ENCODE measurements at places on chromosomes 3 and 15. TPM values are rescaled to one million over a fixed set of nuclear protein-coding genes. Genes with fewer than 3 reads are reported as not detected.
A peak's percentile ranks its signal among the peaks of the same experiment; 100 is the strongest.

DUOXA2 gene
- total RNA-seq, result not detected

RGMA gene
- total RNA-seq, result 1.1 TPM

SMCO1 gene
- total RNA-seq, result not detected

GUCA1C gene
- not detected for total RNA-seq

LPP gene
- 176 TPM for total RNA-seq

DNA sequence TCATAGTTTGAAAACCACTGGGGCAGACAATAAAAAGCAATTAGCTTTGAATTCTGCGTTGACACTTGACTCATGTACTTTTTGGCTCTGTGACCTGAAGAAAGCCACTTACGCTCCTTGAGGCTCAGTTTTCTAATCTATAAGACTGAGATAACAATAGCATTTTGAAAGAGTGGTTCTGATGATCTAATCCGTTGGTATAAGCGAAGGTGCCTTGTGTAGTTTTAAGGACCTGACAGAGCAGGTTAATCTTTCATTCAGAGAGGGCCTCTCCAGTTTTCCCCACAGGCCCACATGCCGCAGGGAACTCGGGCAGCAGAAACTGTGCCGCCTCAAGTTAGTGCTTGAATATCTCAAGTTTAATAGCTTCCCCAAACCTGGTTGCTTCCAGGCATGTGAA lies 306.0 kb upstream of the GBE1 start:
- no peak for DNase-seq
- H3K4me3 ChIP-seq, result no peak overlapping the region
- H3K27me3 ChIP-seq, result no peaks in the 10 kb centered on the region
- H3K4me1 ChIP-seq, result no peaks in the 10 kb centered on the region

- no peaks in the 10 kb centered on the region for H3K4me1 ChIP-seq
- no peak overlapping the region for H3K4me3 ChIP-seq
- no peak overlapping the region for H3K27ac ChIP-seq
- no peak for DNase-seq
- no peaks in the 10 kb centered on the region for H3K27me3 ChIP-seq
- no peaks in the 10 kb centered on the region for H3K36me3 ChIP-seq
Measured at GRCh38 chr3:122961146-122961545, 66.4 kb downstream of the SEMA5B start.

- H3K4me3 ChIP-seq, result no peak overlapping the region
- H3K36me3 ChIP-seq, result no peaks in the 10 kb centered on the region
- no peaks in the 10 kb centered on the region for H3K4me1 ChIP-seq
- DNase-seq, result no peak
- H3K27me3 ChIP-seq, result no peaks in the 10 kb centered on the region
- H3K27ac ChIP-seq, result no peak overlapping the region
Measured at GRCh38 chr3:61617041-61617440, 55.7 kb downstream of the PTPRG start.

DNA sequence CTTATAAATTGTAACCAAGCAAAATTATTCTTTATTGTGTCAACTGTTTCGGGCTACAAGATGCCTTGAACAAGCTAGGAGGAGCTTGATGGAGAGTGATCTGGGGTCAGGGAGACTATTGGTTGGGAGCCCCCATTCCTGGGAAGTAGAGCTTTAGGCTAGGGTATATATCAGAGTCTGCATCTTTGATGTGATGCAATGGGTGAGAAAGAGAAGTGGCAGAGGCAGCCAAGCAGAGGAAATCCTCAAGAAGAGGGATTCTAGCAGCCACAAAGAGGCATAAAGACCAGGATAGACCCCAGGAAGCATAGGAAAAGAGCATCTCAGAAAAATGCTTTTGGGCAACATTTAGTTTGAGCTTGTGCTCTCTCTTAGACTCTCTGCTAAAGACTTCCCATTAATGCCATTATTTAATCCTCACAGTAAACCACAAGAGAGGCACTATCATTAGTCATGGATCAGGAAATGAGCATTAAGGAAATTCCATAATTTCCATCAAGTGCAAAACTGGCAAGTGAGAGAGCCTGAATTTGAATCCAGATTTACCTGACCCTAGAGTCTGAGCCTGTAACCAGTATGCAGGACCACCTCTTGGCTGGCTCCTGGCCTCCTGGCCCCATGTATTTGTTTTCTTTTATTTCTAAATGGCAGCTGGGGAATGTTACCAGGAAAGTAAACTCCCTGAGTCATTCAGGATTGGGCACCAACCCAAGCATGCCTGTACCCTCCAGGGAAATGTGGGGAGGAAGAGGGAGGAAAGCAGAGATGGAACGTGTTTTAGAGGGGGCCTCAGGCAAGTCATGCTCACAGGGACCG lies 118.7 kb downstream of the RPL22L1 start:
- H3K27me3 ChIP-seq, result no peaks in the 10 kb centered on the region
- H3K36me3 ChIP-seq, result no peaks in the 10 kb centered on the region
- no peak for DNase-seq
- H3K4me1 ChIP-seq, result no peaks in the 10 kb centered on the region
- H3K4me3 ChIP-seq, result no peak overlapping the region
- H3K27ac ChIP-seq, result no peak overlapping the region

DNA sequence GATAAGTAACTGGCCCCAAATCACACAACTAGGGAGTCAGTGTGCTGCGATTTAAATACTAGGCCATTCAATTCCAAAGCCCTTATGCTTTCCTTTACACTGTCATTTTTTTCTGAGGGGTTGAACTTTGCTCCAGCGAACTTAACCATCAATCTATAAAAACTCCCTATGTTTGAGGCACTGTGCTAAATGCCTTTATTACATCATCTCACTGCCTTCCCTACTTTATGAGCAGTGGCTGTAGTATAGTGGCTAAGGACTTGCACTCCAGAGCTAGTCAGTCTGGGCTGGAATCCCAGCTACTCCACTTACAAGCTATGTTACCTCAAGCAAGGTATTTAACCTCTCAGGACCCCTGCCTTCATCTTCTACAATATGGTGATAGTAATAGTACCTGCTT lies 26.9 kb upstream of the WDR72 start:
- no peaks in the 10 kb centered on the region for H3K27me3 ChIP-seq
- DNase-seq, result no peak
- no peaks in the 10 kb centered on the region for H3K36me3 ChIP-seq
- H3K27ac ChIP-seq, result no peak overlapping the region

DNA sequence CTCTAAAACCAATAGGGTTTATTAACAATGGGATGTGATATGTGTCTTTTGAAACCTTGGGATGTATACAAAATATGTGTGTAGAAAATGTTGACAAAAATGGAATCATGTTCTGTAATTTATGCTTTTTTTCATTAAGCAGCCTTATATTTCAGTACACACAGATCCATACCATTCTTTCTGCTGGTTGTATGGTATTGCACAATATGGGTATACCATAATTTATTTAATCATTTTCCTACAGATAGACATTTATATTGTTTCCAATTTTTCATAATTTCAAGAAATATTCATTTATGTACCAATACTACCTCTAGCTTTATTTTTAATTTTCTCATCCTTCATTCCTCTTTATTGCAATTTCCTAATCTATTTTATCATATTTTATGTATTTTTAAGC lies 83.5 kb downstream of the NEK10 start:
- H3K27ac ChIP-seq, result no peak overlapping the region
- no peaks in the 10 kb centered on the region for H3K36me3 ChIP-seq
- DNase-seq, result no peak
- H3K4me3 ChIP-seq, result no peak overlapping the region

DNA sequence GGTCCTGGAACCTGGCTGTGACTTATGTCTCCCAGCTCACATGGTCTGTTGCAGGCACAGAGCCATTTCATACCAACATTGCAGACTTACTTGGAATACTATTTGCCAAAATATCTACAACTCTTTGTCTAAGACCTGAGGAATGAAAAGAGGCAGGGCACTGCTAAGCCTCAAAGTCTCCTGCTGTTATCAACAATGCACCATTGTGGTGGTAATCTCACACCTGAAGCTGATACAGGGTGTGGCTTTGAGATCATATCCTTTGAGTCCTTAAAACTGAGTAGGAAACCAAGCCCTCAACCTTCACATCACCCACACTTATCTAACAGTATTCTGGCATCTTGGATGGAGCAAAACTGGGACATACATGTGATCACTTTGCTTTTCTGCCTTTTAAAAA lies 782.0 kb downstream of the EPHA3 start:
- H3K4me3 ChIP-seq, result no peak overlapping the region
- H3K27me3 ChIP-seq, result no peaks in the 10 kb centered on the region
- H3K27ac ChIP-seq, result no peak overlapping the region
- DNase-seq, result no peak
- no peaks in the 10 kb centered on the region for H3K4me1 ChIP-seq

- no peaks in the 10 kb centered on the region for H3K36me3 ChIP-seq
- H3K4me3 ChIP-seq, result no peak overlapping the region
- no peaks in the 10 kb centered on the region for H3K4me1 ChIP-seq
- no peak for DNase-seq
- H3K27me3 ChIP-seq, result no peaks in the 10 kb centered on the region
Measured at GRCh38 chr15:63870487-63871209, 36.9 kb upstream of the HERC1 start.

- H3K27ac ChIP-seq, result no peak overlapping the region
- H3K4me3 ChIP-seq, result no peak overlapping the region
- no peaks in the 10 kb centered on the region for H3K4me1 ChIP-seq
- no peak for DNase-seq
- no peaks in the 10 kb centered on the region for H3K27me3 ChIP-seq
- H3K36me3 ChIP-seq, result no peaks in the 10 kb centered on the region
Measured at GRCh38 chr15:39145854-39146625, 434.8 kb upstream of the THBS1 start.

DNA sequence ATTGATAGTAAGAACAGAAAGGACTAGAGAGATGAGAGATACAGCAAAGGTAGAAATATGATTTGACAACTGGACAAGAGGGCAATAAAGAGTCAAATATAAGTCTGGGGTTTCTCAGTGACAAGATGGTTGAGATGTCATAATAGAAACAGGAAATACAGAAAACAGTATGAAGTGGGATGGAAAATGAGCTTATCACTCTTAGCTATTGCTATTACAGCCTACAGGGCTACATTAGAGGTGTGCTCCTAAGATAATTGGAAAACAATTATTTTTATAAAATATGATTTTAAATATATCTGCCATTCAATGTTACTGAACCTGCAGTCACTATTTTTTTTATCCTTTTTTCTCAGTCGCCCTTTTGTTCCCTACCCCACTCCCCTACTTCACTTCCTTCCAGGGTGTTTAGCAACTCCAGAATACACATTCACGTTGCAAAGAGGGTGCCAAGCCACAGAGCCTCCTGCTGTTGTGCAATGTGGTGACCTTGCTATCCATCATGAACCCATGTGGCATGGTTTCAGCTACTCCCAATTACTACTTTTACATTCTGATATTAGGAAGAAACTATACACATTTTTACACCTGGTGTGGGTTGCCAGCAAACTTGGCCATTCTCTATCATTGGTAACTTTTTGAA lies 6.0 kb downstream of the NRG4 start:
- no peaks in the 10 kb centered on the region for H3K27me3 ChIP-seq

DNA sequence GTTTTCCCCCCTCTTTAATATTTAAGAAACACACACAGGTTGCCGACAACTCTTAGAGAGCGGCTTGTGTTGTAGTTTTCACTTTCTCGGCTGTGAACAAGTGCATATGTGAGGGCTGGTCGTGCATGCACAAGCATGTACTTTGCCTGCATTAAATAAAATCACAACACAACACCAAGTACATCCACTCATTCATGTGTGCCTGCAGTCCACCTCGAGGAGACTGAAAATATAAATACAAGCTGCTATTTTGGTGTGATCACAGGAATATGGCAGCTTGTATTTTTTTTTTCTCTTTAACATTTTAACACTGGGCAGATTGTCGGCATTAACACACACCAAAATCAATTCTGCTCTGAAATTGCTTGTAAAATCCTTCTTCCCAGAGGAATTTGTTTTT lies 346.4 kb downstream of the TBC1D5 start:
- peak overlapping the region; percentile 34 for H3K27ac ChIP-seq
- peaks cover 35% of the 10 kb centered on the region for H3K36me3 ChIP-seq
- H3K4me3 ChIP-seq, result no peak overlapping the region
- peaks cover 7% of the 10 kb centered on the region for H3K4me1 ChIP-seq

- no peak overlapping the region for H3K4me3 ChIP-seq
- H3K4me1 ChIP-seq, result no peaks in the 10 kb centered on the region
- DNase-seq, result no peak
- no peaks in the 10 kb centered on the region for H3K36me3 ChIP-seq
- no peak overlapping the region for H3K27ac ChIP-seq
Measured at GRCh38 chr3:189883113-189883753, 237.5 kb downstream of the P3H2 start.

DNA sequence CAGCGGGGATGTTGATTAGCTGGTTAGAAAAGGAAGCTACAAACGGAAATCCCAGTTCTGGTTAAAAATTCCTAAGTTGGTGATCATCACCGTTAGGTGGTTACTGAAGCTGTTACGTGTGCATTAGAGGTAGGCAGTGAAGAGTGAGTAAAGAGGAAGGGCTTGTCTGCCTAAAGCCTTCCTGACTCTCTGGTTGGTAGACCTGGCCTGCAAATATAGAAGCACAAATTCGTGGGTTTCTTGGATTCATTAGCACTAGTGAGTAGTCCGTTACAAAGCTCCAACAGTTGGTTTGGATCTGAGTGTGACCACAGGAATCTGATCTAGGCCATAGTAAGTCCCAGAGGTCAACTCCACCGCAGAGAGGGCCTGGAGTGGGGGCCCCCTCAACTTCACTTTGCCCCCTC lies 174.0 kb upstream of the TP63 start:
- H3K36me3 ChIP-seq, result no peaks in the 10 kb centered on the region
- no peak overlapping the region for H3K4me3 ChIP-seq
- DNase-seq, result no peak
- H3K27ac ChIP-seq, result no peak overlapping the region
- no peaks in the 10 kb centered on the region for H3K27me3 ChIP-seq

GRCh38 chr15:36882487-36883131 lies 217.7 kb downstream of the MEIS2 start:
- DNase-seq, result no peak
- H3K27me3 ChIP-seq, result peaks cover 100% of the 10 kb centered on the region
- H3K4me1 ChIP-seq, result peaks cover 35% of the 10 kb centered on the region
- no peaks in the 10 kb centered on the region for H3K36me3 ChIP-seq
- H3K4me3 ChIP-seq, result no peak overlapping the region
- H3K27ac ChIP-seq, result no peak overlapping the region

GRCh38 chr3:48268936-48269561 lies 28.1 kb downstream of the ZNF589 start:
- H3K27me3 ChIP-seq, result no peaks in the 10 kb centered on the region
- H3K36me3 ChIP-seq, result peaks cover 77% of the 10 kb centered on the region
- H3K4me3 ChIP-seq, result no peak overlapping the region
- no peak overlapping the region for H3K27ac ChIP-seq

- H3K36me3 ChIP-seq, result no peaks in the 10 kb centered on the region
- H3K27ac ChIP-seq, result no peak overlapping the region
- no peaks in the 10 kb centered on the region for H3K27me3 ChIP-seq
Measured at GRCh38 chr15:85496551-85497171, 116.3 kb downstream of the AKAP13 start.

- H3K27me3 ChIP-seq, result no peaks in the 10 kb centered on the region
- no peaks in the 10 kb centered on the region for H3K36me3 ChIP-seq
- DNase-seq, result no peak
- no peak overlapping the region for H3K27ac ChIP-seq
- peaks cover 20% of the 10 kb centered on the region for H3K4me1 ChIP-seq
Measured at GRCh38 chr3:40969341-40969740, 230.0 kb upstream of the CTNNB1 start.

DNA sequence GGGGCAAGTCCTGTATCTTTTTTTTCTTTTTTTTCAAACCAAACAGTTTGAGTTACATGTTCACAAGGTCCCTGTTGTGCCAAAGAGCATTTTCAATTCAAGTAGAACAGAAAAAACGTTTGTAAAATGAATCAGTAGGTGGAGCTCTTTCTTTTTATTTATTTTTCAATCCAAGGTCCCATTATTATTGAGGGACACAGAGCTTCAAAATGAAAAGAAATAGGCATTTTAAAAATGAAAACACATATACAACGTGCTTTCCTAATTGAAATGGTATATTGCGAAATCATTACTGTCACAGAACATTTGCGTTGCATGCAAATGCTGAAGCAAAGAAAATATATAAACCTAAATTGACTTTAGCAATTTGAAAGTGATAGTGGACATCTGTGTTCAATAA lies 711.0 kb downstream of the MECOM start:
- no peaks in the 10 kb centered on the region for H3K27me3 ChIP-seq
- no peaks in the 10 kb centered on the region for H3K36me3 ChIP-seq
- H3K27ac ChIP-seq, result no peak overlapping the region
- no peak overlapping the region for H3K4me3 ChIP-seq

All from spleen (tissue), 13 donors.